ENCODE measurements at places on chromosomes 3 and 15. TPM values are rescaled to one million over a fixed set of nuclear protein-coding genes. Genes with fewer than 3 reads are reported as not detected.

The TYRO3 gene
- total RNA-seq = 104 TPM

The TMEM266 gene
- total RNA-seq = 2.0 TPM

The HES1 gene
- total RNA-seq = 108 TPM

The KCNMB2 gene
- total RNA-seq = 2.9 TPM

The CLRN1 gene
- total RNA-seq = not detected

The MCF2L2 gene
- total RNA-seq = 3.1 TPM

The MGLL gene
- 2.4 TPM for total RNA-seq

The STRIT1 gene
- total RNA-seq = not detected

The MAP4 gene
- 153 TPM for total RNA-seq

DNA sequence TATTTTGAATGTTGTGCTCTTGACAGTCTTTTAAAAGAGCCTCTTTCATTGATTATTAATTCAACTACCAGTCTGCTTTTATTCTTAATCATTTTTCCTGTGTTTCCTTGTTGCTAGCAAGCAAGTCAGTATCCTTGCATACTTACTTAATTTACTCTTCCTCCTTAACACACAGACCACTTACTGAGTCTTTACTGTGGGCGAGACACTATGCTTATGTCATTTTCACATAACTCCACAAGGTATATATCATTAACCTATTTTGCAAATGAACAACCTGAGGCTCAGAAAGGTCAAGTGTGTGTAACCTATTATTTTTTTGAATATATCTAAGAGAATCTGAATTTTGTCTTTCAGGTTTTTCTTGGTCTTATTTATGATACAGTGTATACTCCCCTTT, 130.9 kb downstream of the WDR76 start:
- no peaks in the 10 kb centered on the region for H3K36me3 ChIP-seq
- H3K27ac ChIP-seq = no peak overlapping the region
- H3K4me1 ChIP-seq = peaks cover 4% of the 10 kb centered on the region
- H3K4me3 ChIP-seq = no peak overlapping the region
- H3K27me3 ChIP-seq = peaks cover 20% of the 10 kb centered on the region

DNA sequence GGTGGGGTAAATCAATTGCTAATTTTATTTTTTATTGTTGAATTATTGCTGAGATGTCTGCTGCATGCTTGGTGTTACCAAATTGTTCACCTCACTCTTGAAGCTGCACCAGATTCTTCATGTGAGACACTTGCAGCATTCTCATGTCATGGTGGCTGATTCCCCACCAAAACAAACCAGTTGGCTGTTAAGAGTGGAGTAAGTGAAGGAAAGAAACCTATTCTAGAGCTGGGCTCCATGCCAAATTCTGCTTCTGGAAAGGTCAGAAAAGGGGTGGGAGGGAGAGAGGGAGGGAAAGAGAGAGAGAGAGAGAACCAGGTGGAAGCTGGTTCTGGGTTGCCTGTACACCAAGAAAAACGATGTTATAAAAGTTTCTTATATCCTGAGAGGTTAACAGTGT, 317.5 kb upstream of the THRB start:
- H3K4me1 ChIP-seq = peaks cover 8% of the 10 kb centered on the region
- no peak for DNase-seq
- H3K27me3 ChIP-seq = no peaks in the 10 kb centered on the region
- H3K27ac ChIP-seq = no peak overlapping the region

GRCh38 chr3:185062191-185062590, 90.7 kb downstream of the C3orf70 start:
- peaks cover 16% of the 10 kb centered on the region for H3K36me3 ChIP-seq
- DNase-seq = no peak
- H3K27me3 ChIP-seq = no peaks in the 10 kb centered on the region
- no peak overlapping the region for H3K4me3 ChIP-seq

DNA sequence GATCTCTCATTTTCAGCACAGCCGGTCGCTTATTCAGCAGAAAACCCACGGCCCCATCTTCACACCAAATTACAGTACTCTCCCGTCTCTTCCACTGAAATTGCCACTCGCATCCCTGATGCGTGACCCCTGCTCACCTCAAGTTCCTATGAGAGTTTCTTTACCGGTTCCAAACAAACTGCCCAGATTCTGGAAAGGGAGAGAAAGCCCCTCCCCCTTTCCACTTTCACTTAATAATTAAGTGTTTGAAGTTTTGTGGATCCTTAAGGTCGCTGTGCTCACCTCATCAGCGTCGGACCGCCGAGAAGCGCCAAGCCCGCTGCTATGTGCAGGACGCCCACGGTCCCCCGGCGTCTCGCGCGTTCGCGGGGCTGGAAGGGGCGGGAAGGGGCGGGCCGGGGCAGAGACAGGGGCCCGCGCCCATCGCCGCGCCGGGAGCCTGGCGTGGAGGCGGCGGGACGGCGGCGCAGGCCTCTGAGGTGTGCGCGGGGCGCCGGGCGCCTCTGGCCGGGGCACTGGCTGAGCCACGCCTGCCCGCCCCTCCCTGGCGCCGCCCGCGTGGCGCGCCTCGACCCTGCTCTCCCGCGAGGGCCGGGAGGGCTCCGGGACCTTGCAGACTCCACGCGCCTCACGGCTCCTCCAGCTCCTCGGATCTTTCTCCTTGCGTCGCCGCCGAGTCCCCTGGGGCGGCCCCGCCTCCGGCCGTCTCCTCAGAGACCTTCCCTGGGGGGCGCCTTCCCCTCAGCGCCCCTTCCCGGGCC, at the start of gene GPR156:
GPR156 (minus strand) TSS at position 476 of the 761 bp plus-strand sequence. CDS start 41,124 bp downstream, outside the sequence.
- peaks cover 4% of the 10 kb centered on the region for H3K27me3 ChIP-seq
- H3K27ac ChIP-seq = peak within 1 kb of the TSS; percentile 89
- H3K4me3 ChIP-seq = peak within 1 kb of the TSS; percentile 71
- peak; percentile 46 for DNase-seq

DNA sequence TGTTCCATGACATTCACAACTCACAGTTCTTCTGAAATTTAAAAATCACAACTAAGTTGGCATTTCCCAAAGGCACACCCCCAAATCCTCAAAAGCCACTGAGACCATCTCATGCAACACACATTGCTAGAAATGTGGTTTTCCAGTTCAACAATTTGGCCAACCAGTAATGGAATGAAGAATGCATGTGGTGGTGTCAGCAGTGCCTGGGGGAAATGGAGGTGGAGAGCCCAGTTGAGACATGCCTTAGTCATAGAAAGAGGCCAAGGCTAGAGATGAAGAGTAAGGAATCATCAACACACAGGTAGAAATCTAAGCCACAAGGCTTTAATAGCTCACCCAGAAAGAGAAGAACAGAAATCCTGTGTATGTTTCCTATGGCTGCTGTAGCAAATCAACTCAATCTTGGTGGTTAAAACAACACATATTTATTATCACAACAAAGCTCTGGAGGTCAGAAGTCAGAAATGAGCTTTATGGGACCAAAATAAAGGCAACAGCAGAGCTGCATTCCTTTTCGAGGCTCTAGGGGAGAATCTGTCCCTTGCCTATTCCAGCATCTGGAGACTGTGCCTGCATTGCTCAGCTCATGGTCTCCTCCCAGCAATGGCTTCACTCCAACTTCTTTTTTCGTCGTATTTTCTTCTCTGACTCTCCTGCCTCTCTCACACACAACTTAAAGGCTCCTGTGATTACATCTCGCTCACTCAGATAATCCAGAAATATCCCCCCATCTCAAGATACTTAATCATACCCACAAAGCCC, 54.0 kb downstream of the SNTN start:
- H3K27ac ChIP-seq = no peak overlapping the region
- no peaks in the 10 kb centered on the region for H3K36me3 ChIP-seq
- DNase-seq = no peak
- H3K27me3 ChIP-seq = peaks cover 1% of the 10 kb centered on the region

DNA sequence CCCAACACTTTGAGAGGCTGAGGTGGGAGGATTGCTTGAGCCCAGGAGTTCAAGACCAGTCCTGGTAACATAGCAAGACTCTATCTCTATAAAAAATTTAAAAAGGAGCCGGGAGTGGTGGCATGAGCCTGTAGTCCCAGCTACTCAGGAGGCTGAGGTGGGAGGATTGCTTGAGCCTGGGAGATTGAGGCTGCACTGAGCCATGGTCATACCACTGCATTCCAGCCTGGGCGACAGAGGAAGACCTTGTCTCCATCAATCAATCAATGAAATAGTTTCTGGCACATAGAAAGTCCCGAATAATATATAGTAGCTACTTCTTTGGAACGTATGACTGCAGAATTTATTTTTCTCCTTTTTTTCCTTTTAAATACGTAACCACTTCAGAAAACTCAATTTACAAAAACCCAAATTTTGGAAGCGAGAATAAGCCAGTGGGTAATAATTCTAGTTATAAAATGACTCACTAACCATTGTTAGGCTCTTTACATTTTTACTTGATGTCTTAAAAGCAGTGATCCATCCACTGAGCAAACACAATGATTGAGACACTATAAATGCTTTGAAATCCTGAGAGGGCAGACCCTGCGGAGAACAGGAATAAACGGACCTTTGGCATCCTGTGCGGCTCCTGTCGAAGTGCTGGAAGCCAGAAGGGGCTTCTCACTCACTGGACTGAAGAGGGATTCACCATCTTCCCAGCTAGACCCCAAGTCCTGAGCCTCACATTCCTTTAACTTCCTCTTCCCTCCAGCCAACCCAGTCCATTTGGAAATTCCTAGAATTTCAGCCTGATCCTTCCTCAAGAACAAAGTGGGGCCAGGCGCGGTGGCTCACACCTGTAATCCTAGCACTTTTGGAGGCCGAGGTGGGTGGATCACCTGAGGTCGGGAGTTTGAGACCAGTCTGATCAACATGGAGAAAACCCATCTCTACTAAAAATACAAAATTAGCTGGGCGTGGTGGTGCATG, 68.4 kb upstream of the MFGE8 start:
- no peaks in the 10 kb centered on the region for H3K27me3 ChIP-seq
- no peak for DNase-seq
- no peak overlapping the region for H3K27ac ChIP-seq
- no peaks in the 10 kb centered on the region for H3K36me3 ChIP-seq

DNA sequence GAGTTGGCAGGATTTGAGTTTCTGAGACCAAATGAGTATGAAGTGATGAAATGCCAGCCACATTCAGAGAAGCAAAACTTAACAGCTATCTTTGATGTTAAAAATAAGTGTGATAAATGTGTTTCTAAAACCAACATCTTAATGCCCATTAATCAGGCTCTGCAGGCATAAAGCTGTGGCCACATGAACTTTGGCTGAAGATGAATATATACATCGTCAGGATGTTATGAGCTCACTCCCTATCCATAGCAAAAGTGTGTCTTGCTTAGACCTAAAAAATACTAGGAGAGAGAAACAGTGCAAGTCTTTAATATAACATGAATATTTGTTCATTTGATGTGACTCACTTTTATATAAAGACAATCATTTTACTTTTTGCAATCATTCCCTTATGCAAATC, 218.0 kb downstream of the CADM2 start:
- H3K27ac ChIP-seq = no peak overlapping the region
- no peak for DNase-seq
- no peaks in the 10 kb centered on the region for H3K4me1 ChIP-seq
- H3K36me3 ChIP-seq = no peaks in the 10 kb centered on the region
- peaks cover 2% of the 10 kb centered on the region for H3K27me3 ChIP-seq
- no peak overlapping the region for H3K4me3 ChIP-seq

DNA sequence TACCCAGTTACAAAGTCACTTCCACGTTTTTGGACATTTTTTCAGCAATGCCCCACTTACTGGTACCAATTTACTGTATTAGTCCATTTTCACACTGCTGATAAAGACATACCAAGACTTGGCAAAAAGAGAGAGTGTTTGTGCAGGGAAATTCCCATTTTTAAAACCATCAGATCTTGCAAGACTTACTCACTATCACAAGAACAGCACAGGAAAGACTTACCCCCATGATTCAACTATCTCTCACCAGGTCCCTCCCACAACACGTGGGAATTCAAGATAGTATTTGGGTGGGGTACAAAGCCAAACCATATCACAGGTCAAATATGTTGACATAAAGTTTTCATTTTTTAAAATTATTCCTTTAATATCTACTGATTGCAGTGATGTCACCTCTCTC, 16.2 kb upstream of the ABI3BP start:
- H3K4me1 ChIP-seq = no peaks in the 10 kb centered on the region
- peaks cover 2% of the 10 kb centered on the region for H3K27me3 ChIP-seq
- no peaks in the 10 kb centered on the region for H3K36me3 ChIP-seq
- no peak for DNase-seq

GRCh38 chr15:75452865-75453702, 1.6 kb upstream of the SIN3A start:
- peak overlapping the region; percentile 99 for H3K27ac ChIP-seq
- peak overlapping the region; percentile 93 for H3K4me3 ChIP-seq
- H3K4me1 ChIP-seq = peaks cover 26% of the 10 kb centered on the region
- no peaks in the 10 kb centered on the region for H3K36me3 ChIP-seq
- no peaks in the 10 kb centered on the region for H3K27me3 ChIP-seq

- H3K27ac ChIP-seq = no peak overlapping the region
- no peaks in the 10 kb centered on the region for H3K36me3 ChIP-seq
- no peaks in the 10 kb centered on the region for H3K4me1 ChIP-seq
- H3K27me3 ChIP-seq = peaks cover 46% of the 10 kb centered on the region
- no peak overlapping the region for H3K4me3 ChIP-seq
These were observed 57.2 kb upstream of the TOPAZ1 start for GRCh38 chr3:44184319-44184953.

- H3K36me3 ChIP-seq = no peaks in the 10 kb centered on the region
- peaks cover 17% of the 10 kb centered on the region for H3K4me1 ChIP-seq
These were observed 37.9 kb downstream of the CMTM8 start for GRCh38 chr3:32276279-32276841.

All from mesothelial cell of epicardium (in vitro differentiated cells).